ENCODE measurements at places on chromosomes 13 and 19. TPM values are rescaled to one million over a fixed set of nuclear protein-coding genes. Genes with fewer than 3 reads are reported as not detected.

HIPK4 gene
- 0.20 TPM for polyA plus RNA-seq

DIRAS1 gene
- 3.6 TPM for polyA plus RNA-seq

SPATA13 gene
- 68.1 TPM for polyA plus RNA-seq

- DNase-seq: no peak
Measured at GRCh38 chr13:99218969-99219368, 18.3 kb downstream of the UBAC2 start.

DNA sequence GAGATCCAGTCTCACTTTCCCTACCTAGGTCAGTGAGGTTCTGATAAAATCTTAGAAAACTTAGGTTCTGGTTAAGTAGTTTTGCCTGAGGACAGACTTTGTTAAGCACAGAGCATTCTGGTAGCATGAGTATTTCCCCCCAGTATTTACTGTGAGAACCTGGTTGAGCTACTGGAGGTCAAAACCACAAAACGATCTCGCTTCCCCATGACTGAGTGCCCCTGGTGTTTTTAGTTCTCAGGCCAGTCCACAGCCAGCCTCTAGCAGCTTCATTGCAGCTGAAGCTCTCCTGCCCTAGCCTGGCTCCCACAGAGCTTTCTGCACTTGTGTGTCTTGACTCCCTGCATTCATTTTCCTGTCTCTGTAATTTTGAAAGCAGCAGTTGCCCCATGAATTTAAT, 1138.2 kb downstream of the UQCRFS1 start:
- no peak for DNase-seq

GRCh38 chr19:43605875-43606568, 5.9 kb upstream of the SRRM5 start:
- DNase-seq: no peak

Measured in left kidney (tissue), 8 donors.